ENCODE measurements at places on chromosomes 2 and 18.

DNA sequence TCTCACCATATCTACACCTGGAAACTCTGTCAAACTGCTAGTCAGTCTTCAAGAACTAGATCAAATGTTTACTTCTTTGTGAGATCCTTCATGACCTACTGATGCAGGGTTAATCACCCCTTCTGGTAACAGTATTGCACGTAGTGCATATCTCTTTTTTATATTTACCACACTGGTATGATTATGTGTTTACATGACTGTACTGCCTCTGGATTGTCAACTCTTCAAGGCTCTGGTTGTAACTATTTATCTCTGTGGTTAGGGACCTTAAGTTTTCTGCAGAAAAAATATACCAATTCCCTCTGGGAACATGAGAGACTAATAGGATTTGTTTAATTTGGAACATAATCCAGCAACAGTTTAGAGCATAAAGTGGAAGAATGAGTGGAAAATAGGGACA is 135.5 kb downstream of the PDE1A start:
- no peak for DNase-seq

DNA sequence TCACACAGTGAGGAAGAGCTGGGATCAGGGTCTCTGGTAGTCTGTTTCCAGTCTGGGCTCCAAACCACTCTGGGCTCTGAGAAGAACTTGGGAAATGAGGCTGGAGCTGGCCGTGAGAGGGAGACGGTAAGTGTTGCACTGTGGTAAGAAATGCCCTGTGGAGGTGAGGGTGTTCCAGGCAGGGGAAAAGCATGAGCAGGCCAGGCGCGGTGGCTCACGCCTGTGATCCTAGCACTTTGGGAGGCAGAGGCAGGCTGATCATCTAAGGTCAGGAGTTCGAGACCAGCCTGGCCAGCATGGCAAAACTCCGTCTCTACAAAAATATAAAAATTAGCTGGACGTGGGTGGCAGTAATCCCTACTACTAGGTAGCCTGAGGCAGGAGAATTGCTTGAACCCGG is 14.3 kb upstream of the DES start:
- no peak for DNase-seq

GRCh38 chr2:178221556-178221955 is 27.2 kb downstream of the OSBPL6 start:
- DNase-seq = no peak

GRCh38 chr2:233456111-233456510 is 101.8 kb downstream of the DGKD start:
- DNase-seq = no peak

DNA sequence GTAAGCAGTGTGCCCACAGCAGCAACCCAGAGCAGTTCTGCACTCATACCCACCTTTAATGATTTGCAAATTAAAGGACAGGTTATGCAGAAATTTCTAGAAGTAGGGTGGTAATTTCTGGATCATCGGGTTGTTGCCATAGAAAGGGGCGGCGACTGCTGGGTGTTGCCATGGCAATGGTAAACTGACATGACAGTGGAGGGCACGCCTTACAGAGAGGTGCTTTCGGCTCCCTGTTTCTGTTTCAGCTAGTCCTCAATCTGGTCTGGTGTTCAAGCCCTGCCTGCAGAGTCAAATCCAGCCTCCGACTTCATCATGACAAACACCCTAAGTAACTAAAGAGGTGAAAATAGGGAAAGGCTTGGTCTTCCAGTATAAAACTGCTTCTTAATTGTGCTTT is 667.7 kb downstream of the SOCS6 start:
- no peak for DNase-seq

GRCh38 chr2:205025580-205026240 is 480.4 kb downstream of the PARD3B start:
- DNase-seq = no peak

DNA sequence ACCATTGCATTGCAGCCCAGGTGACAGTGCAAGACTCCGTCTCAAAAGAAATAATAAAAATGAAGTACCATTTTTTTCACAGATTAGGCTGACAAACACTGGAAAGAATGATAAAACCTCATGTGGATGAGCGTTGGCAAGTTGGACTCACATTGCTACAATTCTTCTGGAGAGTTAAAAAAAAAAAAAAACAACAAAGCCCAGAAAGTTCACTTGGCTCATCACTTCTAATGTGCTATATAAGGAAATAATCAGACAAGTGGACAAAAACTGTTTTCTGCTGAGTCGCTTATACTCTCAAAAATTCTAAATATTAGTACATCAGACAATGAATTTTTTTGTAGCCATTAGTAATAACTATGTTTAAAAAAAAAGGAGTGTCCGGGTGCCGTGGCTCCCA is 38.4 kb downstream of the PKP4 start:
- DNase-seq = no peak

DNA sequence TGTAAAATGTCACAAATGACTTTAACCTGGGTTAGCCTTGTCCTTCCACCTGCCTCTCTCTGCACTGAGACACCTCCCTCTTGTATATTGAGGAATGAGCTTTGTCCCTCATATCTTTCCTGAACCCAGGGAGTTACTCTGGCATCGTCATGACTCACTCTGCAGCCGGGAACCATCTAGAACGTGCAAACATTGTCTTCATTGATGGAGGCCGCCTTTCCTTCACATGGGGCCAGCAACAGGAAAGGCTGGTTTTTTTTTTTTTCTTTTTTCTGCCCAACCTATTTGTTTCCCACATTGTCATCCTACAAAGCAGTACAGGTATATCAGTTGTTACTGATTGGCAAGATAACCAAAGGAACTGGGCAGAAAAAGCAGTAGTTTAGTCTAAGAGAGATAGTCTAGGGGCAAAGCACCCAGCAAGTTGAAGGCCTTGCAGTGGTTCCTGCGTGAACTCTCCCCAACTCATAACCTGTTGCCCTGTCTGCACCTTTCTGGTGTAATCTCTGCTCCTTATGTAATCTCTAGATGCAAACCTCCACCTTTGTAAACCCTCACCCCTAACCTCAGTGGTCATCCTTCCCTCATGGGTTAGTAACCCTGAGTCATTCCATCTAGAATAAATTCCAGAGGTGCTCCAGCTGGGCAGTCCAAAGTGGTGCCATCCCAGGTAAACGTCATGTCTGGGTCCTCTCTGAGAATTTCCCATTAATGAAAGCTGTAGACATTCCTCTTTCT is 38.3 kb downstream of the SLC40A1 start:
- no peak for DNase-seq

GRCh38 chr2:15730545-15731212 is 139.0 kb downstream of the DDX1 start:
- DNase-seq = no peak

DNA sequence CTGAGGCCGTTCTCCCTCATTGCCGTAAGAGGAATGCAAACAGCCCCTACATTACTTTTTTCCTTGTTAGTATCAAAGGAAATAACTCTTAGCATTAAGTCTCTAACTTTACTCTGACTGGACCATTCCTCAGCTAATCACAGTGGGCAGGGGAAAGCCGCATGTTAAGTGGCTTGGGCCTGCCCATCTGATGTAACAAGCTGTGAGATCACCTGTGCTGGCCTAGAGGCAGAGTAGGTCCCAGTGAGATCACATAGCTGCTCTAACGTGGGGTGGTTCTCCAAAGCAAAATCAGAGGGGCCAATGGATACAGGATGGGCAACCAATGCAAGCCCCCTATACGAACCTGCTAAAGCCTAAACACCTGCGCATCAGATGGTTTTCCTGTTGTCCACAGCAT is 5.9 kb upstream of the MOCOS start:
- no peak for DNase-seq

DNA sequence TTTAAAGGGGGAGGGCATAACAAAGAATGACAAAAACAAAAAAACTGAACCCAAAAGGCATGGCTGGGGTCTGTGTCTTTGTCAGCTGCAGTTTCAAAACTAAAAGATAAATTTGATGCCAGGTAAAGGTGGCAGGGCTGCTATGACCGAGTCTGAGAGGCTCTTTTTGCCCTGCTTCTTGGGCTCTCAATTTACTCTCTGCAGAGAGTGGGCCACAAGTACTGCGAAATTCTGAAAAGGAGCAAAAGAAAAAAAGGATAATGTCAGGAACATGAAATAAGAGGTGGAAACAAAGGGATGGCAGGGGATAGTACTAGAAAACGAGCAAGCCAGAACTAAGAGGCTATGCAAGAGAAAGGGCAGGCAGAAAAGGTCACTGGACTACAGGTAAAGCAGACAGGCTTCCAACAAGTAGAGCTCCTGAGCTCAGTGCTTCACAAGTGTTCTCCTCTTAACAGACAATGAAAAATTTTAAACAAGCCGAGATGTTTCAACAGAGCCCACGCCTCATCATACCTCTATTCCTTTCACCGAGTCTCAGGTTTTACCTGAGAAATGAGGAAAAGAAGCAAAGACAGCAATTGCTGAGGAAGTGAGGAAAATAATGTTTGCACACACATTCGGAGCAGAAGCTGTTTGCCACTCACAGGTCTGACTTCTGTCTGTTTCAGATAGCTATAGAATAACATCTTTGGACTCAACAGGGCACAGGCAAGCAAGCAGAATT is 7.3 kb downstream of the IRS1 start:
- no peak for DNase-seq

All from neural crest cell (in vitro differentiated cells).